ENCODE measurements at places on chromosomes 6 and 20. TPM values are rescaled to one million over a fixed set of nuclear protein-coding genes. Genes with fewer than 3 reads are reported as not detected.
A peak's percentile ranks its signal among the peaks of the same experiment; 100 is the strongest.

DNA sequence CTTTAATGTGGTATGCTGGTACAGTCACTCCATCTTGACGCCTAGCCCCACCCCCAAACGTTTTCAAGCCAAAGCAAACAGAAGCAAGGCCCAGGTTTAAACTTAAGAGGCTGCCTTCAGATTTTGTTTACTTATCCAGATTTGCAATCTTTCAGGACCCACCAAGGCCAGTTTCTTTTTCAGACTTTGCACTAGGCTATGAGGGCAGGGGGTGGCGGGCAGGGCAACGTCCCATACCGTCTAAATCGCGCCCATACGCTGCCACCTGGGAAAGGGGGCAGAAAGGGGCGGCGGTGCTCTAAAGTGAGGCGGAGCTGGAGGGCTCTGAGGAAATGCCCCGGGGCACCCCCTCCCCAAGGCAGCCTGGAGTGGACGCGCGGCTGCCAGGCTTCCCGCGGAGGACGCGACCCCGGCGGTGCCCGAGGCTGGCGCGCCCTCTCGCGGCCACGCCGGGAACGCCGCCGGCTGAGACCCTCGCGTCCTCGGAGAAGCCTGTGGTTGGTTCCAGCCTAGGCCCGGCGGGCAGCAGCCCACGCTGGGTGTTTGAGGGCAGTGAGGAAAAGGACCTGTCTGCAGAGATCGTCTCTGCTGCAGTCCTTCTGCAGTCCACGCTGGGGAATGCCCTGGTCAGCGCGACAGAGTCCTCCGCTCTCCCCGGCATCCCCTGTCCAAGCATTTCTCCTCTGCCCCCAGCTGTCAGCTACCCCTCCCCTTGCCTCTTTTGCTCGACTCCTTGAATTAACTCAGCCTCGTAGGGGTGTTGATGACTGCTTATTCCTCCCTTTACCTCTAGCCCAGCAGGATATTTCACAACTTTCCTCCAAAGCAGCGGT is 129.2 kb upstream of the PRND start:
- peaks cover 50% of the 10 kb centered on the region for H3K27me3 ChIP-seq
- peak; percentile 53 for DNase-seq
- no peaks in the 10 kb centered on the region for H3K36me3 ChIP-seq
- H3K27ac ChIP-seq = no peak overlapping the region
- no peaks in the 10 kb centered on the region for H3K4me1 ChIP-seq
- H3K4me3 ChIP-seq = no peak overlapping the region

The HLA-DQB2 gene
- polyA plus RNA-seq = not detected

GRCh38 chr6:6256886-6257285 is 63.6 kb downstream of the F13A1 start:
- no peaks in the 10 kb centered on the region for H3K36me3 ChIP-seq
- H3K4me3 ChIP-seq = no peak overlapping the region
- H3K4me1 ChIP-seq = no peaks in the 10 kb centered on the region
- no peak for DNase-seq
- no peak overlapping the region for H3K27ac ChIP-seq

DNA sequence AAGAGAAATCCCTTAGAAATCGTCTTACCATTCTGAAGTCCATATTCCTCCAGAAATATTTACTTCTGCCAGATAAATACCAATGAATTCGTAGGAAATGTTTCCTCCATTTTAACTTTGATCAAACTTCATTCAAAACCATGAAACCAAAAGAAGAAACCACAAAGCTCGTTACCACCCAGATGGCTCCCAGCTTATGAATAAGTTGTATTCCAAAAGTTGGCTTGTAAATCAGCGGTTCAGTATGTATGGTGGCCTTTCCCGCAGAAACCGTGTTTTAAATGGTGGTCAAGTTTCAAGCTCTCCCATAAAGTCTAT is 73.6 kb upstream of the RIPOR2 start:
- no peak for DNase-seq
- H3K27ac ChIP-seq = no peak overlapping the region
- no peaks in the 10 kb centered on the region for H3K36me3 ChIP-seq
- H3K27me3 ChIP-seq = no peaks in the 10 kb centered on the region
- H3K4me1 ChIP-seq = peaks cover 10% of the 10 kb centered on the region
- H3K4me3 ChIP-seq = no peak overlapping the region

GRCh38 chr6:162200041-162200440 is 527.5 kb downstream of the PRKN start:
- no peaks in the 10 kb centered on the region for H3K27me3 ChIP-seq
- no peak overlapping the region for H3K27ac ChIP-seq

DNA sequence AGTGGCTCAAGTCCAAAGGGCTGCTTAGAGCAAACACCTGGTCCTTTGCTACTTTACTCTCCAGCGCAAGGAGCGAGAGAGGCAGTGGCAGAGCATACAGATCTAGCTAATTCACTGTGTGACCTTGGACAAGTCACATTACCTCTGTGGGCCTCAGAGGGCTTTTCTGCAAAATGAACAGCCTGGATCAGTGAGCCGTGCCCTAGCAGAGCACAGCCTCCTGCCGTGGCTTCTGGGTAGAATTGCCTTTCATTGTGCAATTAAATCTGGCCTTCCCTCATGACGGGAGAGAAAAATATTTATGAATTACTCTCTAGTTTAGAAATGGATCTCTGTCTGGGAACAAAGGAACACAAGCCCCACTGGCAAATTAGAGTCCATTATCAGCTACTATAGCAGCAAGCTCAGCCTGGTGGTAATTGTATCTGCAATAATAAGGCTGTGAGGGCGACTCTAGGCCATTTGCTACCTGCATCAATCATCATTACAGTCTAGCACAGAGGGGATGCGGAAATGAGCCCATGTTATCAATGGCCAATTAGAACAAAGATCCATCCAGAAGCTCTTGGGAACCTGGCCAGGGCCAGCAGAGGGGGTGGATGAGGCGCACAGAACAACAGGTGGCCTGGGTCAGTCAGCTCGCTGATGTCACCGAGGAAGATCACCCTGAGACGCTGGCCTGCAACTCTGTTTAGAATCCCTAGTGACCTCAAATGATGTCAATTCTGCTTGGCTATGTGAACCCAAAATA is 114.2 kb upstream of the LY86 start:
- H3K36me3 ChIP-seq = no peaks in the 10 kb centered on the region
- no peaks in the 10 kb centered on the region for H3K4me1 ChIP-seq
- no peak overlapping the region for H3K4me3 ChIP-seq
- H3K27me3 ChIP-seq = no peaks in the 10 kb centered on the region
- DNase-seq = no peak

- DNase-seq = no peak
- no peak overlapping the region for H3K27ac ChIP-seq
- H3K36me3 ChIP-seq = no peaks in the 10 kb centered on the region
- H3K27me3 ChIP-seq = peaks cover 7% of the 10 kb centered on the region
- H3K4me3 ChIP-seq = peak overlapping the region; percentile 53
These were observed 498 bp upstream of the PRDM1 start for GRCh38 chr6:106085692-106085983.

Data from cardiac muscle cell (in vitro differentiated cells and primary cell).